ENCODE measurements at places on chromosomes 4 and X. TPM values are rescaled to one million over a fixed set of nuclear protein-coding genes. Genes with fewer than 3 reads are reported as not detected.

- no peak overlapping the region for H3K27ac ChIP-seq
- no peaks in the 10 kb centered on the region for H3K36me3 ChIP-seq
- no peaks in the 10 kb centered on the region for H3K27me3 ChIP-seq
- no peaks in the 10 kb centered on the region for H3K4me1 ChIP-seq
- no peak overlapping the region for H3K4me3 ChIP-seq
Observed at GRCh38 chr4:133891011-133891410, 310.6 kb downstream of the PABPC4L start.

DNA sequence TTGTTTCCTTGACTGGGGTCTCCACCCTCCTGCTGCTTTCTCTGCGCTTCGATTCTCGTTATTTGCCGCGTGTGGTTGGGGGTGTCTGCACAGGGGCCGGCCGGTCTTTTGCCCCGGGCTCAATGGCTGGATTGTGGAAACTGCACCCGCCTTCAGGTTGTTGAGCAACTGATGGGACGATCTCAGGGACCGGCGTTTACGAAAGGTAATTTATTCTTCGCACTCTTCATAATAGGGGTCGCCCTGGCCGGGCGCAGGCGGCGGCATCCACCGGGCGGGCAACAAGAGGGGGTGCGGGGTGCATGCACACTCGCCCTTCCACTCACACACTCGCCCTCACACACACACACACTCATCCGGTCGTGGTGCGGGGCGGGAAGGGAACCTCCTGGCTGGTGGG lies 1.4 kb downstream of the ADGRL3 start:
- no peak overlapping the region for H3K27ac ChIP-seq
- H3K36me3 ChIP-seq: no peaks in the 10 kb centered on the region
- H3K4me3 ChIP-seq: no peak overlapping the region
- no peak for DNase-seq
- peaks cover 50% of the 10 kb centered on the region for H3K27me3 ChIP-seq
- H3K4me1 ChIP-seq: peaks cover 7% of the 10 kb centered on the region

DNA sequence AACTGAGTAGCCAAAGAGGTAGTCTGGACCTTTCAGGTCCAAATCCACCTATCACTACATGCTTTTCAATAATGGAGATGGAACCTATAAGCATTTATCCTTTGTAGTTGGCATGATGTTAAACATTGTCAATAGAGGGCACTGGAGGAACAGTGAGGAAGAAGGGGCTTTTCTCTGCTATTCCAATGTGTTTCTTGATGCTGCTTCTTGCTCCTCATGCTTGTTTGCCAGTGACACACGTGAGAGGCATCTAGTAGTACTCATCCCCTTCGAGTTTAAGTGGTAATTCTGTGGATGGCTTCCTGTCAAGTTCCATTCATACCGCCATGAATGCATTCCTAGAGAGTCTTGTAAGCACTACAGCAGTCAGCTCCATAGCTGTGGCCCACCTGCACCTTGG lies 84.0 kb downstream of the NAA11 start:
- no peak for DNase-seq
- no peaks in the 10 kb centered on the region for H3K4me1 ChIP-seq
- no peak overlapping the region for H3K4me3 ChIP-seq

The DAPP1 gene
- 39.5 TPM for total RNA-seq

The CXCL5 gene
- not detected for total RNA-seq

The MAGEA8 gene
- not detected for total RNA-seq

The BTK gene
- total RNA-seq: not detected

The C1QTNF7 gene
- not detected for total RNA-seq

The MAP3K15 gene
- total RNA-seq: 0.07 TPM

The FGF16 gene
- total RNA-seq: not detected

Data from activated CD4-positive, alpha-beta T cell treated with anti-CD3 and anti-CD28 coated beads, Interleukin-2, amount 10 ng/mL, durations not matched to agents 7 days and 5 days (primary cell).